D721Med (cell line): ENCODE measurements at places on chromosomes 7 and 10.
A peak's percentile ranks its signal among the peaks of the same experiment; 100 is the strongest.

DNA sequence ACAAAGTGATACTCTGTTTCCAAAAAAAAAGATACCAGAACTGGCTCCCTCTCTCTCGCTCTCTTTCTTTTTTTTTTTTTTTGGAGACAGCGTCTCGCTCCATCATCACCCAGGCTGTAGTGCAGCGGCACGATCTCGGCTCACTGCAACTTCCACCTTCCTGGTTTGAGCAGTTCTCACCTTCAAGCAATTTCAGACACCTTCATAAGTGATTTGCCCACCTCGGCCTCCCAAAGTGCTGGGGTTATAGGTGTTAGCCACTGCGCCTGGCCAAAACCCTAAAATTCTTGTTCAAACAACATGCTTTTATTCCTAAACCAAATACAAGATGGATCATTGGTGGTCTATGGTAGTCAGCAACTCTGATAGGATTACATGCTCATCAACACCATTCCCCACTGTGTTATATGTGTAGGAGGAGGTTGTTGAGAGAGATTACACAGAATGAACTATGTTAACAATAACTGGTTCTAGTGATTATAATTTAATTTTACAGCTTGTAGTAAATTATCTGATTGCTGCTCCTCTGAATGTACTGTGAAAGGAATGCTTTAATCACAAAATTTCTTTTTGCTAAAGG lies 15.5 kb downstream of the ACBD5 start:
- no peak for DNase-seq

- no peak for DNase-seq
These were observed 201.0 kb downstream of the CALN1 start for GRCh38 chr7:72211175-72211574.

DNA sequence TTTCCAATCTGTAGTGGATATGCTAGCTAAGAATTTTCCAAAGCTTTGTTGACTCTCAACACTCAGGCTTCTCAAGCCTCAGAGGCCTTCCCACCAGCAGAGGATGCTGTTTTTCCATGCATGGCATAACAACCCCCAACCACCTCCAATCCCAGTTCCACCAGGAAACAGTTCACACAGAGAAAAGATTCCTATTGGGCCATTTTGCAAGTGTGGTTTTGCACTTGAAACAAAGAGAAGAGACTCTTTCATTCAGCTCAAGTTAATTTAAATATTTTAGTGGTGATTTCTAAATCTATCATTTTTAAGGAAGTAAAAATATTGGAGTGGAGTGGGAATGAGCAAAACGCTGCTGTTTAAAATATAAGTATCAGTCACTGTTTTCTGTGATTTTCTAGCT lies 105.6 kb upstream of the COL1A2 start:
- DNase-seq, result no peak

GRCh38 chr10:69327463-69328379 lies 49.4 kb downstream of the HK1 start:
- DNase-seq, result no peak

DNA sequence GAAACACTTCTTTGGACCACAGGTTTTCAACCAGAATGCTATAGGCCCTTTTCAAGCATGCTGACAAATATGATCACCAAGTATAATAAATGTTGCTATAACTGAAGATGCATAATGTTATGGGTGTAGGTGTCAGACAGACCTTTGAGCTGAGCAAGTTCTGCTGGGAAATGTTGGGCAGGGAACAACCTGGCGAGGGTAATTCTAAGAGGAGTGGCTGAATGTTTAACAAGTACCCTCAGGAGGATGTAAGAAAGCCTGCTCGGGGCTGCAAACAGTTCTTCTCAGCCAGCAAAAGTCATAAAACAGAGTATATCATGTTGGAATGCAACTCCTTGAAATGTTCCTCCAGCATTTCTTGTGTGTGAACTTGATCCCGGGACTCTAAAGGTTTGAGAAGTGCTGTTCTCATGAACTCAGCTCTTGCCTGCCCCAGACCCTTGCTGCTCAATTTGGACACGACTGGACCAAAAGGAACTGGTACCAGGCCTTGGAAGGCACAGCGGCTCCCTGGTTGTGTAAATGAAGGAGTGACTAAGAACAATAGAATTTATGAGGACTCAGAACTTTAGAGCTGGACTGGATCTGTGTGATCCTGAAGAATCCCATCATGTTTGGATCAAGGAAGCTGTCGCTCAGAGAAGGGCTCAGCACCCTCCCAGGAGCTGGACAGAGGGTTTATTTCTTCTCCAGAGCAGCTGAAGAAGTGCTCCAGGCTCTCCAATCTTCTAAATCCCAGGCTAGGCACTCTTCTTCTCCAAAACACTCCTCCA lies 143.2 kb upstream of the ANK3 start:
- no peak for DNase-seq

- DNase-seq, result no peak
These were observed 168.2 kb downstream of the ETV1 start for GRCh38 chr7:13821152-13821787.

- no peak for DNase-seq
These were observed 12.2 kb upstream of the LFNG start for GRCh38 chr7:2507208-2507916.

DNA sequence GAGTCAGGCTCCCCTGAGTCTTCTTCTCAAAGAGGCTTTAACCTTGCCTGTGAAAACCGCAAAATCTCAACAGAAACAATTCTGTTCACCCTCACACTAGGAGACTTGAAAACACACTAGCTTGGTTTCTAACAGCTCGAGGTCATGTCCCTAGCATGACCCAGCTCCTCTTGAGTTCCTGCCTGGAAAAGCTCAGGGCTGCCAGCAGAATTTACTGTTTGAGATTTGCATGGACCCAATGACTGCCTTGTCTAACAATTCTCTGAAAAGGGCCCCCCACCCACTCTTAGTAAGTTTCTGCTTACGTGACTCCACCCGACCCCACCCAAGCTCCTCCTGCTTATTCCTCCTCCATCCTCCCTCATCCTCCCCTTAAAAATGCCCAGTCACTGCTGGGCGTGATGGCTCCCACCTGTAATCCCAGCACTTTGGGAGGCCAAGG lies 85.1 kb upstream of the KMT2C start:
- DNase-seq, result no peak

DNA sequence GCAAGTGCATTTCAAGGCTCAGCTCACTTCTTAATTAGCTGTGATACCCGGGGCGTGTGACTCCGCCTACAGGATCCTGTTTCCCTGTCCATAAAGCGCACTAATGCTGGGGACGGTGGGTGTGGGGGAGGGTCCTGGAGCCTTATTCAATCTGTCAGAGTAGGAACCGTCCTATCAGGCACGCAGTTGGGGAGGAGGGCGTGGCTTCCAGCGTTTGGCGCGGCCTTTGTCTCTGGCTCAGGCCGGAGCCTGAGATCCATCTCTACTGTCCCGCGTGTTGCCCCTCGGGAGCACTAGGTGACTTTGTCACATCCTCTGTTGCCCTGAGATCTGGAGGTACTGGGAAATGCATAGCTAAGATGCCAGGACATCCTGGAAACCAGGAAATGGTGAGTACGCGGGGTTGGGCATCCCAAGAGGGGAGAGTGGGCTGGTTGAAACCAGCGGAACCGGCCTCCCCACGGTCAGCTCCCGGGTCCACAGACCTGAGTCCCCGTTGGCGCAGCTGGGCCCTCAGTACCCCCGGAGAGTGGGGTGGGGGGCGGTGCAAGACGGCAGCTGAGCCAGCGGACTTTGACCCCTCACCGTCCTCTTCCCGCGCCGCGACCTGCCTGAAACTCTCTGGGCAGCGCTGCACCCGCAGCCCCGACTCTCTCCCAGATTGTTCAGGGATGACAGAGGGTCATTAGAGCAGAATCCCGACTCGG lies 104.4 kb upstream of the ZNF92 start:
- DNase-seq, result peak; percentile 95

DNA sequence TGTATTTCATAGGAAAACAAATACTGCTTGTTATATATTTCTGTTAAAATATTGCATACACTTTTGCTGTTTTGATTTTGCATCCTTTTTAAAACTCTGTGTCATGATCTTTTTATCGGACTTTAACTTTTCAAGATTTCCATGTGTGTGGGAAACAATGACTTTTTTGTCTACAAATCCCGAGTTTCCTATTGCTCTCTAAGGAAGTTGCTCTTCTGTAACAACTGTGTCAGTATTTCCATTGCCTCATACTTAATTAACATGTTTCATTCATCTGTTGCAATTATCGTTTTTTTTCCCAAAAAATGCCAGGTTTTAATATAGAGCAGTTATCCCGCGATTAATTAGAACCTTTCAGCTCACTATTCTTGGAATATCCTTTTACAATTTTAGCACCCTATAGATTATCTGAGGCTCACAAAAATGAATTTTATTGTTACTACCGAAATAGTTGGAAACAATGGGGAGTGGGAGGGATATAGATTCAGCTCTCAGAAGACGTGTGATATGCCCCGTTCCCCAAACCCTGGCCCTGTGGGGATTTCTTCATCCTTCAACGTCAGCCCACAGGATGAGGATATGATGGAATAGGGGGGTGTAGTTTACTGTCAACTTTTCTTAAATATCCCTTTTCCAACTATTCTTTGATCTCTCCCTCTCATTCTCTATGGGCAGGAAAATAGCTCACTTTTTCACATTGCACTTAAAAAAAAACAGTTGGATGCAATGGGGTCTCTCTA lies 297.6 kb upstream of the IGFBP3 start:
- no peak for DNase-seq

DNA sequence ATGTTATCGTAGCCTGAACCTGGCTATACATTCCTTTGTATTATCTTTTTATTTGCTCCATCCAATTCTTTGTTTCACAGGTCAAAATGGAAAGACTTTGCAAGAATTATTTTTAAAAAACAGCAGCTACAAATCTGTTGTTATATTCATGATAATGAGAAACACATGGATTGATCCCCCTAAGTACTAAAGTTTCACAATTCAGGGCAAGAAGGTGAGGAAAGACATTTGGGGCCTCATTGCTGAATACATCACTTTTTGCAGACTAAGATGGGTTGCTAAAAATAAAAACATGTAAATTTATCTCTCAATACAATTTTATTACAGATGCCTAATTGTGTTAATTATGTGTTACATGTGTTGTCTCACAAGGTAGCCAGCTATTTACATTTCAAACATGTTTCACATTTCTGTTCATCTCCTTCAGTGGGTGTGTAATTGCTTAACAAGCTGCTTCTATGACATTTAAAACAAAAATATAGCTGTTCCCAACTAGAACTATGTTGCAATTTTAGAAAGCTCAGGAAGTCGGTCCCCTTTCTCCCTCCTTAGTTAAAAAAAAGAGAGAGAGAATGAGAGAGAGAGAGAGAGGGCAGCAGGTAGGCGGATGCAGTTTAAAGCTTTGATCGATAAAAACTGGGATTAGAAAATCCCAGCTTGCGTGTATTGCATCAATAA lies 606.3 kb upstream of the FZD8 start:
- DNase-seq, result no peak

DNA sequence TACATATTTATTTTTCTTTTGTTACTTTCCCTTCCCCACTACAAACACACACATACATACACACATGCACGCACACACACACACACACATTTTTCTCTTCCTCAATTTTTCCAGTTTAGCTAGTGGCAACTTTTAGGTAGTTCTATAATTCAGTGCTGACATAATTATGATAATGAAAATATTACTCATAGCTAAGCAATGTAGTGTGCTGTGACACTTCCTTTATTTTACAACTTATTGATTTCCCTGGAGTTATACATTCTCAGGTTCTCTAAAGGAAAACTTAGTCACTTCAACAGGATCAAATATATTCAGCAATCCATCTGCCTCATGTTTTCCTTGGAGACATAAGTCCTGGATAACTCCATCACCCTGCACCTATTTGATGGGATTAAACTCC lies 151.6 kb downstream of the CACNA2D1 start:
- DNase-seq, result no peak

DNA sequence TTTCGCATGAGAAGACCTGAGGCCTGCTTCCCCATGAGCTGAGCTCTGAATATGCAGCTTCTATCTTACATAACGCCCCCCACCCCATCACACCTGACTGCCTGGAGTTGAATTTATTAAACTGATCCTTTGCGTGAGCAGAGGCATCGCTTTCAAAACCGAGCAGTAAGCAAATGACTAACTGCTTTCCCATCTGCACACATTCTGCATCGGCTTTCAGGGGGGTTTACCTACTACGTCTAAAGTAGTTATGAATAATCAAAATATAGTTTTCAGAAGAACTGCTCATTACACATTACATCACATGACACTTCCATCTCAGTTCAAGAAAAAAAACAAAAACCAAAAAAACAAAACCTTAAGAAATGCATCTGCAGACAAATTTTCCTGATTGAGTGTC lies 54.7 kb upstream of the EGR2 start:
- DNase-seq, result no peak

GRCh38 chr10:110455446-110455845 lies 42.3 kb upstream of the DUSP5 start:
- no peak for DNase-seq

GRCh38 chr10:4111643-4112042 lies 326.6 kb upstream of the KLF6 start:
- DNase-seq, result no peak

GRCh38 chr7:10940704-10941355 lies 32.8 kb upstream of the PHF14 start:
- no peak for DNase-seq

GRCh38 chr7:130337410-130337971 lies 7.1 kb upstream of the CPA5 start:
- DNase-seq, result no peak

DNA sequence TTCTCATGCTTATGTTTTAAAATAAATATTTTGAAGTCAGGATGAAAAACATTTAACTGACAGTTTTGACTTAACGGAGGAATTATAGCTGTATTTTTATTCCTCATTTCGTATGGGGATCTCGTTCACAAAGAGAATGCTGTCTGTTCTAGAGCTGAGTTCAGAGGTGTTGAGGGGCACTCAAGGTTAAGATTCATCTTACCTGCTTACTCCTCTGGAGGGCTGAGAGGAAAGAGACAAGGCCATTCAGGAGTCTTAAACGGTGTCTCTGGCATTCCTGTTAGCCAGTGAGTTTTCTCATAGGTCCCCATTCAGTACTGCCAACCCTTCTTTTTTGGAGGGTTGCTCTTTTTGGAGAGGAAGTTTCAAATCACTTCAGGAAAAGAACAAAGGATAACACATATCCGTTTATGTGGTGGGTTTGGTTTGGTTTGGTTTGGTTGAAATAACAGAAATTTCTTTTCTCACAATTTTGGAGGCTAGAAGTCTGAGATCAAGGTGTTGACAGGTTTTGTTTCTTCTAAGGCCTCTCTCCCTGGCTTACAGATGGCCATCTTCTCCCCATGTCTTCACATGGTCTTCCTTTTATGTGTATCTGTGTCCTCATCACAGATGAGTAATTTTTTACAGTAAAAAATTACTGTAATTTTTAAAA lies 23.1 kb downstream of the CALHM2 start:
- no peak for DNase-seq

DNA sequence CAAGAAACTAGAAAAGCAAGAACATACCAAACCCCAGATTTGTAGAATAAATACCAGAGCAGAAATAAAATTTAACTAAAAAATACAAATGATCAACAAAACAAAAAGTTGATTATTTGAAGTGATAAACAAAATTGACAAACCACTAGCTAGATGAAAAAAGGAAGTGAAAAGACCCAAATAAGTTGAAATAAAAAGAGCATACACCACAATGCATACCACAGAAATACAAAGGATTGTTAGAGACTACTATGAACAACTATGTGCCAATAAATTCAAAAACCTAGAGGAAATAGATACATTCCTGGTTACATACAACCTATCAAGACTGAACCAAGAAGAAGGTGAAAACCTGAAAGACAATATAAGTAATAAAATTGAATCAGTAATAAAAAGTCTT lies 333.4 kb downstream of the SH2D4B start:
- no peak for DNase-seq
